ENCODE measurements at places on chromosomes 7 and 10.

GRCh38 chr10:3853547-3854303 lies 68.7 kb upstream of the KLF6 start:
- DNase-seq = no peak

DNA sequence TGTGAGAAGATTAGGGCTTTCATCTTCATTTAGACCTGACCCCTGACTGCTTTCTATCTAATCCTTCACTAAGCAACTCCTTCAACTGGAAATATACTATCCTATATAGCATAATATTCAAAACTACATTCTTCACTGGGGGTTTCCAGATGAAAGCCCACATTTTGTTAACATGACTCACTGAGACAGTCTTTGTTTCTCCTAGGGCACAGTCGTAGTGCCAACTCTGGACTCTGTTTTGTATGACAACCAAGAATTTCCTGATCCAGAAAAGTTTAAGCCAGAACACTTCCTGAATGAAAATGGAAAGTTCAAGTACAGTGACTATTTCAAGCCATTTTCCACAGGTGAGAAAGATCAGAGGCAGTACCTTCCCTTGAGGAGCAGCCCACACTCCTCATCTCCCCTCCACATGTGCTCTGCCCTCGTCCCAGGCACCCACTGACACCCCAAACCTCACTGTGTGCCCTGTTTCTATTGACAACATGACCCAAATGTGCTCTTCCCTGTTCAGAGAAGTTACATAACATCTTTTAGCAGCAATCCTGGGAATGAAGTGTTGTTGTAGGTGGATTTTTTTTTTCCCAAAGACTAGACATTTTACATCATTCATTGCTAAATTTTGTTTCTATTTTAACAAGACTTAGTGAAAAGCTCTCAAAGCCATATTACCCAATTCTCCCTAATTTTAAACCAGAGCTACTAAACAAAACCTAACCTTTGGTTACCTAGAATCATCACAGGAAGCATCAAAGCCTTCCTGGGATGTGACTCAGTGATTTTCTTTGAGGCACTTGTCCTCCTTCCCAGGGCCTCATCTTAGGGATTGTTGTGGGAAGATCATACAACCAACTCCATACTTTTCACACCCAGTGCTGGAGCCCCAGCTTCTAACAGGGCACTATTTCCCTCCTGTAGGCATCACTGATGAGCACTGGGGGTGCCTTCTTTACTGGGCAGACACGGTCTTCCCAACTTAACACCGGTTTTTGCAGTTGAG lies 10.7 kb downstream of the CYP2E1 start:
- DNase-seq = no peak

DNA sequence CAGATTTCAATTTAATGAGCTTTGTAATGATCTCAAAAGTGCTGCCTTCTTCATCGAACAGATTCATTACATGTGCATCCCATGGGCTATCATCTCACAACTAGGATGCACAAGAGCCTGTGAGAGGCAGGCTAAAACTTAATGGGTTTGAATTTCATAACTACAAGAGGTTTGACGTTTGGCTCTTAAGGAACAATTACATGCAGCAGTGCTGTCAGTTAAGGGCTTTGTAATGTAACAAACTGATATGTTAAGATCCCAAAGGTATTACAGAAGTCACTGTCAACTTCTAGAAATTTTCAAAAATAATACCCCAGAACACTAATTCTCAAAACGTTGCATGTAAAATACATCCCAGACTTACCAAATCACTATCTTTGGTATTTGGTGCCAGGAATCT lies 33.2 kb downstream of the KIF20B start:
- no peak for DNase-seq

DNA sequence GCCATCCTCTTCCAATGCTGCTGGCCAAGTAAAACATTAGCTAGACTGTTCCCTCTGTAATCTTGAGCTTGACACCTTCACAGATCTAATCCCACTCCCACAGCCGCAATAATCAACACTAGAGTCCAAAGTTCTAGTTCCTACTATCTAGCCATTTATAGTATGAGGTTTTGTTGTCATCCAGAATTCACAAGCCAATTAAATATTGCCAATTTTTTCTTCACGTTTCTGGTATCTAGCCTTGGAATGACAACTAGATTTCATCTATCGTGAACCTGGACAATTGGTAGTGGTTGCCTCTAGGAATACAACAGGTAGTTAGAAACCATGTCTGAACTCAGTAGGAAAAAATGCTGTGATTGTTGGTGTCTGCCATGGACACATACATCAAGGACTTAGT lies 10.4 kb downstream of the WASL start:
- DNase-seq = no peak

GRCh38 chr7:151937286-151937685 lies 19.0 kb upstream of the GALNTL5 start:
- DNase-seq = no peak

- peak; percentile 36 for DNase-seq
These were observed 179.3 kb downstream of the TFEC start for GRCh38 chr7:115851291-115851690.

- peak; percentile 44 for DNase-seq
These were observed 24.7 kb downstream of the AOC1 start for GRCh38 chr7:150876817-150877526.

GRCh38 chr10:81603106-81603620 lies 271.8 kb upstream of the NRG3 start:
- DNase-seq = no peak

DNA sequence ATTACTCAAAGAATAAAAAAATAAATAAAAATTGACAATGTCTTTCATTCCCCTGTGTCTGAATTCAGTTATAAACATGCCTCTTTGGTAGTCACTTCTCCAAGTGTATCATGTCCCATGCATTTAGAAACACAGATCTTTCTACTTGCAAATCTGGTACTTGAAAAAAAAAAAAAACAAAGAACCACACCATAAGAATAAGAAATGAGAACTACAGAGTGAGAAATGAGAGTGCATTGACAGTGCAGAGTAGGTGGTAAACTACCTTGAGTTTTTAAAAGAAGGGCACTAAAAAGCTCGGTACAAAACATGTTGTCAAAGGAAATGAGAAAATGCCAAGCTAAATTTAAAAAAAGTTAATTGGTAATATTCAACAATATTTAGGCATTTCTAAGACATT lies 123.0 kb downstream of the GPR85 start:
- DNase-seq = no peak

GRCh38 chr10:31789555-31789954 lies 139.1 kb downstream of the ARHGAP12 start:
- no peak for DNase-seq

GRCh38 chr10:81548160-81548559 lies 326.8 kb upstream of the NRG3 start:
- no peak for DNase-seq

DNA sequence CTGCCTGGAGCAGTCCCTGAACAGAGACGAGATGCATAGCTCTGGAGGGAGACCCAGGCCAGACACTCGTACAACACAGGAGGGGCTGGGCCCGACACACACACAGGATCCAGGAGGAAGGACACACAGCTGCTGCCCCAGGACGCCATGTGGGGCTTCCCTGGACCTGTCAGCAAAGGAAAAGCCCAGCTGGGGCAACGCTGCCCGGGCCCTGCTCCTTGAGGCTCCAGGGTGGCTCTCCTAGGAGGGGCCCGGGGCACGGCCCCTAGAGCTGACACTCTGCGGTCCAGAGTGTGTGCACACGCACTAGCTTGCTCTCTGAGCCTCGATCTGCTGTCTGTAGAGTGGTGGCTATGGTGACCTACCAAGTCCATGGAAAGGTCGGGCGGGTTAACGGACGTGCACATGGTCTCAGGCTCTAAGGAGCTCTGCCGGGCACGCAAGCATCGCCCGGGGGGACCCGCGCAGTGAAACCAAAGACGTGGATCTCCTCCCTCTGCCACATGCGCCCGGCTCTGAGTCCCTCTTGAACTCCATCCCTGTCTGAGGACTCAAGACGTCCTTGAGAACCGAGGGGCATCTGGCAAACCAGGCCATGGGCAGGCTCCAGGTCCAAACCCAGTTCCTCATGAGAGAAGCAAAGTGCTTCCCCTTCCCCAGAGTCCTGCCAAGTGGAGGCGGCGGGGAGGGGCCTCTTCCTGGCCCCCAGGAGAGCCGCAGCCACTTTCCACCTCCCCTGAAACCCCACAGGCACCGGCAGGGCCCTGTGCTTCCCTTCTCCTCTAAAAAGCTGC lies 279.0 kb downstream of the ELFN1 start:
- DNase-seq = no peak

DNA sequence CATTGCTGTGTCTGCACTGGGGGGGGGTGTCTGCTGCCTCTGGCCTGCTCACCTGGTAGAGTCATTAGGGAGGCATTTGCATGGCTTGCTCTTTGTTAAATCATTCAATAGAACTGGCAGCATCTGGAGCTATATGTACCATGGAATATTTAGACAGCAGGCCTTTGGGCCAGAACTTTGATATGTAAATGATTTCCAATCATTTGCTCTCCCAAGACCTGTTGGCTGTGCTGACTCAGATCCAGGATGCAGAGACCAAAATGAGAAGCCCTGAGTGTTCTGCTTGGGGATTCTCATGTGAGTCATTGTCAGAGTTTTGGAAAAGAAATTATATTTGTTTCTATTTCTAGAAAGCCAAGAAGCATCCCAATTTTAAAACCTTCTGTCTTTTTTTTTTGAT lies 257.6 kb upstream of the IGFBP3 start:
- DNase-seq = no peak

DNA sequence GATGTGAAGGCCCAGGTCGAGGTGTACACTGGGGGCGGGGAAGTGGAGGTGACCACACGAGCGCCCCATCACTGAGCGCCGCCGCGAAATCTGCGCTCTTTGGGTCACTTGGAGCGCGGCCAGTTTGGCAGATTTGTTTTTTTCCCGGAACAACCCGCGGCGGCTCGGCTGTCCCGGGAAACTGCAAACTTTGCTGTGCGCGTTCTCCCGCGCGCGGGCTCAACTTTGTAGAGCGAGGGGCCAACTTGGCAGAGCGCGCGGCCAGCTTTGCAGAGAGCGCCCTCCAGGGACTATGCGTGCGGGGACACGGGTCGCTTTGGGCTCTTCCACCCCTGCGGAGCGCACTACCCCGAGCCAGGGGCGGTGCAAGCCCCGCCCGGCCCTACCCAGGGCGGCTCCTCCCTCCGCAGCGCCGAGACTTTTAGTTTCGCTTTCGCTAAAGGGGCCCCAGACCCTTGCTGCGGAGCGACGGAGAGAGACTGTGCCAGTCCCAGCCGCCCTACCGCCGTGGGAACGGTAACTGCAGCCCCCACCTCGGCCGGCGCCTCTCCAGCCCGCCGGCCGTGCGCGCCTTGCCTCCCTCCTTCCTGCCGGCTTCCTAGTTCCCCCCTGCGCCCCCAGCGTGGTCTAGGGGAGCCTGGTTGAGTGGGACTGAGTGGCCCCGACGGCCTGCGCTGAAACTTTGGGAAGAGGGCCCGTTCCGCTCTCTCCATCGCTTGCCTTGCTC lies at the start of gene CASP7:
Gene CASP7, plus strand, starts transcription at position 450 of the 727 bp plus-strand sequence. CDS start 17,582 bp downstream, outside the sequence.
- peak; percentile 85 for DNase-seq

GRCh38 chr7:46791188-46791587 lies 790.7 kb downstream of the TNS3 start:
- no peak for DNase-seq

DNA sequence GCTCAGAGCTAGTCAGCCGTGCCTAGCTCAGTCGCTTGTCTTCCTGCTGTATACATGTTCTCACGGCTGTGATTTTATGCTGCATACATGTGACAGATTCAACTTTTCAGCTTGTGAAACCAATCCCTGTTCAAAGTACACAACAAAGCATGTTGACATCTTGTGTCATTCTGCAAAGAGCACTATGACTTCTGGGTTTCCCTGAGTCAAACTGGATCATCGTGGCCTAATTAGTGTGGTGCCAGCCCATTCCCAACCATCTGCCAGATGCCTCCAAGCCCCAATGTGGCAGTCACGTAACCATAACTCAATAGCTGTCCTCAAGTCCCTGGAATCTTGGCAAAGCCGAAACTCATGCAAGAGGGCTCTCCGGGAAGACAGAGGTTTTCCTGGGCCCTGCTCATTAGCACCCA lies 144.8 kb downstream of the MYOF start:
- no peak for DNase-seq

DNA sequence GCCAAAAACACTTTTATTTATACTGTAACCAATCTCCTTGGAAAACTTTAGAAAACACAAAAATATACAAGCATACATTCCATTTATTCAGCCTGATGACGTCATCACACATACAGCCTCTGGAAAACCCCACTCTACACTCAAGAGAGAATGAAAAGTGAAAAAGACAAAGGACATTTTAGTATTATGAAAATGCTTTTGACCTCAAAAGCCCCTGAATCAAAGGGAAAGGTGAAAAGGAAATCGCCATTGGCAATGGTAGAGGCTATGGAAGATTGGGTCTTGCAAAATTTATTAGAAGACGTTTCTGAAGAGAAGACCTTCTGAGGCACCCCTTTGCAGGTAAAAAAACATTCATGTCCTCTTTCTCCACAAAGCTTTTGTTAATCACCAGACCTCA lies 82.9 kb upstream of the STRIP2 start:
- no peak for DNase-seq

DNA sequence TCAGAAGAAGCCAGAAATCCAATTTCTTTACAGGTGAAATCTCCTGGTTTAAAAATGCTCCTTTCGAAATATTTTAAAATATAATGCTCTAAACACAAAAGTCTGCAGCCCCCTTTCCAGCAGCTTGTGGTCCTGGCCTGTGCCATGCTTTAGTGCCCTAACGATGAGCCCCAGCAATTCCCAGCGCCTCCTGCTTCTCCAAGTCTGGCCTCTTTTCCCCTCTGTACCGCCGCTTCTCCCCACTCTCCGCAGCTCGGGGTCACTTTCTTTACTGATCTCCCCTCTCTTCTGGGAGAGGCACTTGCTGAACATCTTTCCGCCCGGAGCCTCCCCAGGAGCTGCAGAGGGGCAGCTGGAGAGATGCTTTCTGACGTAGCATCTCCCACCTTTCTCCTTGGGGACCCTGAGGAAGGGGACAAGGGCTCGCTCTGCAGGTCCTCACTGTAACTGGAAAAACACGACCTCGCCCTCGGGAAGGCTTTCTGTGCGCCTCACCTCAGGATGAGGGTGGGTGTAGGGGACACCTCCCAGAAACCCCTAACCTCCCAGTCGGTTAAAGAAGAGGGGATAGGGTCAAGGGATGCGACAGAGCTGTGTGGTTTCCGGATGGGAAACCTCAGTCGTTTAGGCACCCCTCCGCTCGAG lies 565 bp upstream of the INA start:
- no peak for DNase-seq

GRCh38 chr7:32516551-32517100 lies 21.3 kb downstream of the AVL9 start:
- DNase-seq = no peak

GRCh38 chr10:47289921-47290320 lies 10.1 kb upstream of the GDF10 start:
- no peak for DNase-seq

DNA sequence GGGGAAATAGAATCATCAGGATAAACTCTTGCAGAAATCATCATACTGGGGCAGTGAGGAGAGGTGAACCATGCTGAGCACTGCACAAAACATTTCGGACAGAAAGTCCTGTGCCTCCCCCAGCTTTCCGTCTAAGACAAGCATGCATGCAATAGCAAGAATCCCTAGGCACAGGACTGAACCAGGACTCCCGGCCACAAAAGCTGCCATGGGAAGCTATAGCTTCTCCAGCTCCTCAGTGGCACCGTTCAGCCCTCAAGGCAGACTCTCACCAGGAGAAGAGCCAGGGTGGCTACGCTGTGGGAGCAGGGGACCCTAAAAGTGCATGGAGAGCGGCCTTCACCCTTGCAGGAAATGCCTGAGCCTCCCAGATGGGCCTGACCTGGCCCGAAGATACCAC lies 70.8 kb downstream of the ASB13 start:
- no peak for DNase-seq

GRCh38 chr10:72320676-72321247 lies 34.0 kb downstream of the DNAJB12 start:
- DNase-seq = peak; percentile 83

- no peak for DNase-seq
These were observed 4.6 kb upstream of the C10orf95 start for GRCh38 chr10:102455893-102456471.
